Epithelial cell of proximal tubule (primary cell): ENCODE measurements at places on chromosomes 7 and 10. TPM values are rescaled to one million over a fixed set of nuclear protein-coding genes. Genes with fewer than 3 reads are reported as not detected.

- DNase-seq = no peak
Measured at GRCh38 chr7:129864042-129864441, 88.7 kb downstream of the UBE2H start.

PLCE1 gene
- 1.2 and 2.2 TPM in 2 replicates for total RNA-seq

TMEM72 gene
- not detected in 2 replicates for total RNA-seq

IGF2BP3 gene
- total RNA-seq = 42.4 and 49.3 TPM in 2 replicates

CYP3A4 gene
- total RNA-seq = not detected in 2 replicates

ARHGAP22 gene
- total RNA-seq = 11.2 and 24.5 TPM in 2 replicates

DNA sequence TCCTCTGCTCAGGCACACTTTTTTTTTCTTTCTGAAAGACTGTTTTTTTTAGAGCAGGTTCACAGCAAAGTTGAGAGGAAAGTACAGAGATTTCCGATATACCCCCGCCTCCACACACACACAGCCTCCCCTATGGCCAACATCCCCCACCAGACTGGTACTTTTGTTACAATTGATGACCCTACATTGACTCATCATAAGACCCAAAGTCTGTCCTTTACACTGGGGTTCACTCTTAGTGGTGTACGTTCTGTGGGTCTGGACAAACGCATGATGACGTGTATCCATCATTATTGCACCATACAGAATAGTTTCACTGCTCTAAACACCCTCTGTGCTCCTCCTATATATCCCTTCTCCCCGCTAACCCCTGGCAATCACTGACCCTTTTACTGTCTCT, 107.7 kb downstream of the RBM20 start:
- DNase-seq = no peak

PNLIPRP2 gene
- total RNA-seq = not detected in 2 replicates

DNA sequence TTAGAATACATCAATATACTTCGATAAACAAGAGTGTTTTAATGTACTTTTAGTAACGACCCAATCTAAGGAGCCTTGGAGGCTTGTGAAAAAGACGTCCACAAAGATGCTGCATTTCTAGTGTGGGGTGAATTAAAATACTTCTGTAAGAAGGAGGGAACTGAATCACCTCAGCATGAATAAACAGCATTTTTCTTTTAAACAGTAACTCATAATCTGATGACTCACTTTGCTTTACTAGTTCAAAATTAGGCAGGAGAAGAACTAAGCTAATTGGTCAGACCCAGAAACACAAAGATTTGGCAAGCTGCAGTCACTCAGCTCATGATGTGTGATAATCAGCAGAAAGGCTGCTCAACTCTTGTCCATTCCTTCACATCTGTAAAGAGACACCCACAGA, 24.2 kb downstream of the NCOA4 start:
- peak; percentile 32 for DNase-seq

HYAL4 gene
- total RNA-seq = not detected in 2 replicates

DNA sequence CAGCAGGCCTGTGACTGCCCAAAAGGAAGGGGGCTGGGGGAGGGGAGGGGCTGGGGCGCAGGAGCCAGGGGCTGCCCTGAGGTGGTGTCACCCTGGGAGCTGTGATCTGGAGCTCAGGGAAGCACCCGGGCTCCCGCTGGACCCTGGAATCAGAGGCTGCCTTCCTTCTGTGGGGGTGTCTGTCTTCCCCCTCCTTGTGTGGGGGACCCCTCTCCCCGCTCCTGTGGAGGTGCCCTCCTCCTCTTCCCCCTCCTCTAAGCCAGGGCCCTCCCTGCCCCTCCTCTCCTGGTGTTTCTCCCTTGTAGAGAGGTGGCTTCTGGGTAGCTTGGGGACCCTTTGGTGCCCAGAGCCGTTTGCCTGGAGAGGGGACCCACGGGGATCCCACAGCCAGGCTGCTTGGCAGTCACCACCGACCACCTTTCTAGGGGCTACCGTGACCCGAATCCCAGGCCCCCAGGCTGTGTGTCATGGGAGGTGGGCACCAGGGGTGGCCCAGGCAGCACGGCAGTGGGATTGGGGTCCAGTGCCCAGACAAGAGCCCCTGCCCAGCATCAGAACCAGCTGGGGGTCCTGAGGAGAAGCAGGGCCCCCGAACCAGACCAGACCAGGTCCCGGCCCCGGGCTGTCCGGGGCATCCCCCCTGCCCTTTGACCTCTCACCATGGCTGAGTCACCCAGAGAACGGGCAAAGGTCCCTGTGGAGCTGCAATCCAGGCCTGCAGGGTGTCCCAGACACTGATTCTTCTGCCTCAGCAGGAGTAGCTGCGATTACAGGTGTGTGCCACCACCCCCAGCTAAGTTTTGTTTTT, 741 bp downstream of the PRAP1 start:
- DNase-seq = no peak

GRCh38 chr10:132281915-132282666, 25.7 kb downstream of the STK32C start:
- no peak for DNase-seq

EN2 gene
- not detected in 2 replicates for total RNA-seq

DNA sequence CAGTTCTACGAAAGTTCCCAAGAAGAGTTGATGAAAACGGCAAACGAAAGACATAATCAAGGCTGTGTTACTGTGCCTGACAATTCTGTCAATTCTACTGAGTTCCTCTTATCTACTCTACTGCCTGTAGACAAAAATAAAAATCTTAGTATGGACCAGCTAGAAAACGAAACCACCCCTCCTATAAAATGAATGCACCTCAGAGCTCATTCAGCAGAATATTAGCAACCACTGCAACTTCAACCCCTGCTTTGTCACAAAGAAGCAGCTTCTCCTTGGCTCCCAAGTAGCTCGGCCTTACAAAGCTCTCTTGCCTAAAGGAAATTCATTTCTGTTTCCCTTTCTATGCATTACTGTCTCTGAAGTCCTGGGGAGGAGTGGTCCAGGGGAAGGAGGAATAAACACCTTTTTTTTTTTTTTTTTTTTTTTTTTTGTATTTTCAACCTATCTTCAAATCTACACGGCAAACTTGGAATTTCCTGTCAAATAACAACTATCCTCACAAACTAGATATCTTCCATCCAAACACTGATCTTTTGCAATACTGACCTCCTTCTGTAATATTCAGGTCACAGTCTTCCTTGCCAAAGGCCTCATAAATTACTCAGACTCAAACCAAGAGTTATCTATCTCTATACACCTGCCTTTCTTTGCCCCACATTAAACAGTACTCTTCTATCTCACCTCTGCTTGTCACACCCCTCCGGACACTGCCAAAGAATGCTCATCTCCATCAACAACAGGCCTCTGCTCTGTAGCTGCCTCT, 74.3 kb downstream of the GLI3 start:
- DNase-seq = no peak

GRCh38 chr10:71840177-71840957, 10.7 kb downstream of the PSAP start:
- peak; percentile 90 for DNase-seq

DNA sequence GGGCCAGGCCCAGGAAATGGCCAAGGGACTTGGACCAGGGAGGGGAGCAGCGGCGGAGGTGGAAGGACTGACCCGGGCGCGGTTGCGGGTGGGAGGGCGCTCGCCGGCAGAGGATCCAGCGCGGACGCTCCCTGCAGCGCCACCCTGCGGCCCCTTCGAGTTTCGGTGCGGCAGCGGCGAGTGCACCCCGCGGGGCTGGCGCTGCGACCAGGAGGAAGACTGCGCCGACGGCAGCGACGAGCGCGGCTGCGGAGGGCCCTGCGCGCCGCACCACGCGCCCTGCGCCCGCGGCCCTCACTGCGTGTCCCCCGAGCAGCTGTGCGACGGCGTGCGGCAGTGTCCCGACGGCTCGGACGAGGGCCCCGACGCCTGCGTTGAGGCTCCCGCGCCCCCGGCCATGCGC, 16.8 kb upstream of the ZNF467 start:
- no peak for DNase-seq

DNA sequence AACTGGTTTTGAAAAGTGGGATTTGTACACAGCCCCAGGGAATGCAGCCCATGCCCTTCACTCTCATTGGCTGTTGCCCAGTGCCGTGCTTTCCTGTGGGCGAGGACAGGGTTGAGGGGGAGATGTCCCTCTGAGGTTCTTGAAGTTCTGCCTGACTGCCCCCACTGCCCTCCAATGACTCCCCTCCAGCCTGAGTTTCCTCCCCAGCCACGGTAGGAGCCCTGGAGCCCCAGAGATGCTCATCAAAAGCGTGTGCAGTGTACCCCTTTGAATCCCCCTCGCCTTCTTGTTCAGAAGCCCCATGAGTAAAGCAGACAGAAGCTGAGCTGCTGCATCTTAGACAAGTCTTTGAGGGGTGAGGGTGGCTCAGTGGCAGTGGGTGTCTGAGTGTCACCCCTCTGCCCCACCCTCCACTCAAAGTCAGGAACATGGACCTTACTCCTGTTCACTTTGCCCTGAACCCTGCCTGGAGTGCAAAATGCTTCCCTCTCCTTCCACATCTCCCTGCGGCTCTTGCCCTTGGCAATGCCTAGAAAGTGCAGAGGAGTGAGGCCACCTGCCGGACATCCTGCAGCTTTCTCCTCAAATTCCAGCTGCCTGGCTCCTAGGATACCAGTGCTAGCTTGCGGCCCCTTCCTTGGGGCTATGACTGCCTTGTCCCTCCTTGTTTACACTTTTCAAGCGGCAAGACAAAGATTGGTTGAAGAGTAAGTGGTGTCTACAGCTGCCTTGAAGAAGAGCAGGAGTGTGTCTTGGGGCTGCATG, 19.9 kb downstream of the FAM241B start:
- no peak for DNase-seq

DNA sequence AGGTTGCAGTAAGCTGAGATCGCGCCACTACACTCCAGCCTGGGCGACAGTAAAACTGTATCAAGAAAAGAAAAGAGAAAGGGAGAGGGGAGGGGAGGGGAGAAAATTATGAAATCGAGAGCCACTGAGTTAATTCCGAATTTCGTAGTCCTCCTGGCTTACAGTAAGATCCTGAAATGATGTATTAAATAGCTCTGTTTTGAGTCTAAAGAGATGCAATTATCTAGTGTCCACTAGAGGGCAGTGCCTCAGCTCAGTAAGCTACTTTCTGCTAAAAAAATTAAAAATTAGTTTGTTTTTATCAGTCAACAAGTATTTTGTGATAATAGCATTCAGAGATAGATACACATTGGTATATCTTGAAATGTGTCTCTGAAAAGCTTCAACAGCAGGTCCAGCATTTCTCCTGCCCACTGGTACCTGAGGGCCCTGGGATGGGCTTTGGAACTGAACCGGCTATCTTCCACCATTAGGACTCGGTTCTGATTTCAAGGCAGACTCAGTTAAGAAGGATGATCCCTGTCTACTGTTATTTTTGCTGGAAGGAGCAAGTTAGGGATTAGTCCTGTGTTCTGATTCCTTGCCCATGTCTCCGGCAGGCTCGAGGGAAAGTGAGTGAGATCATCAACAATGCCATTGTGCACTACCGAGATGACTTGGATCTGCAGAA, 19.5 kb downstream of the TSPAN33 start:
- DNase-seq = no peak

DNA sequence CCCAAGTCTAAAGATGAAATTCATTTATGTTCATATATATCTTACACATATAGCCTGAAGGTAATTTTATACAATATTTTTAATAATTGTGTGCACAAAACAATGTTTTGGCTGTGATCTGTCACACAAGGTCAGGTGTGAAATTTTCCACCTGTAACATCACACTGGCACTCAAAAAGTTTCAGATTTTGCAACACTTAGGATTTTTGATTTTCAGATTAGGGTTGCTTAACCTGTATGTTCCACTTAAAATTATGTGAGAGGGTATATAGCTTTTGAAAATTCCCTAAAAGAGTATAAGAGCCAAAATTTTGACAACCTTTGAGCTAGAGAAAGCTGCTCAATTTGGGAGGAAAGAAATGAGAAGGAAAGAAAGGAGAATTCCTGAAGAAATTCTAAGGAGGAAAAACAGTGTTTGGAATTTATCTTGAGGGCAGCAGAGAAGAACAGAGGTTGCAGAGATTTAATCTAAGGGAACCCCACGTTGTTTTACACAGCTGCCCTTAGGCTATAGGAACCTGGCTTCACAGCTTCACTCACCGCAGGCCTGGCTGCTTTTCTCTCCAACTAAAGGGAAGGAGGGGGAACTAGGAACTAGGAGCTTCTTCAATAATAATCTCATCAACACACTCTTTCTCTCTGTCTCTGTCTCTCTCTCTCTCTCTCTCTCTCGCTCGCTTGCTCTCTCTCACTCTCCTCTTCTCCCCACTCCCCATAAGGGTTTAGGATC, 8.5 kb downstream of the VOPP1 start:
- no peak for DNase-seq
